ENCODE measurements at places on chromosomes 16 and 17.

DNA sequence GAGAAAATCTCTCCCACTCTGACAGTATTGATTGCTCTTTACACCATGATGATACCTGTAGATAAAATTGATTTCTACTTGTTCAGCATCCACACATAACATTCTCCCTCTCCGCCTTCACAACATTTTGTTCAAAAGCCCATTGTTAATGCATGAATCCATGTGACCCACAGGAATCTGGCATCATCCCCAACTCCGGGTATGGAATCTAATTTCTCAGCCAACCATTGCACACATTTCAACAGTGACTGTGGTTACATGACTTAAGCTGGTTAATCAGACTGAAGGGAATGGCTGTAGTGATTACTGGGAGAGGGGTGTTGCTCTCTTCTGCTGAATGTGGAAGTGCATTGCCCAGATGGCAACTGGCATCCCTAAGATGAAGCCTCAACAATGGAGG is 161.4 kb upstream of the C16orf82 start:
- DNase-seq, result no peak

- DNase-seq, result peak; percentile 49
Measured at GRCh38 chr16:89473791-89474414, 16.5 kb downstream of the ANKRD11 start.

DNA sequence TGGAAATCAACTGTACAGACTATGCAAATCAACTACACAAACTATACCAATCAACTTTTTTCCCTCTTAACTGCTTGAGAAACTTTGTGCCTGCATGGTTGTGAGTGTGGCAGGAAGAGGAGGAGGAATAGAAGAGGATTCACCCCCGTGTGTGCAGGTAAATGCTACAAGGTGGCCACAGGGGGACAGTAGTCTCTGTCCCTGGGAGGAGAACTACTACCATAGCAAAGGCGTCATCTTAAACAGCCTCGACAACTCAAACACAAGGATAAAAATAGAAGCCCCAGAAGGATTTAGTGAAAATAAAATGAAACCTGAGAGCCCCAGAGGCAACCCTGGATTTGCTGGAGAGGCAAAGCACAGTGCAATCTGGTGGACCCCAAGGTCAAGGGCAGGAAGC is 199.5 kb upstream of the DYNLRB2 start:
- DNase-seq, result no peak

GRCh38 chr17:53950207-53950857 is 127.6 kb downstream of the KIF2B start:
- DNase-seq, result peak; percentile 1

GRCh38 chr17:60354223-60354622 is 37.7 kb downstream of the USP32 start:
- no peak for DNase-seq

- no peak for DNase-seq
Measured at GRCh38 chr16:28067604-28068379, 4.3 kb upstream of the GSG1L start.

- DNase-seq, result no peak
Measured at GRCh38 chr16:11966173-11966572, 1.2 kb downstream of the TNFRSF17 start.
